ENCODE measurements at places on chromosomes 3 and 15.

GRCh38 chr15:88637436-88637835 lies 1.4 kb upstream of the ISG20 start:
- DNase-seq = no peak

DNA sequence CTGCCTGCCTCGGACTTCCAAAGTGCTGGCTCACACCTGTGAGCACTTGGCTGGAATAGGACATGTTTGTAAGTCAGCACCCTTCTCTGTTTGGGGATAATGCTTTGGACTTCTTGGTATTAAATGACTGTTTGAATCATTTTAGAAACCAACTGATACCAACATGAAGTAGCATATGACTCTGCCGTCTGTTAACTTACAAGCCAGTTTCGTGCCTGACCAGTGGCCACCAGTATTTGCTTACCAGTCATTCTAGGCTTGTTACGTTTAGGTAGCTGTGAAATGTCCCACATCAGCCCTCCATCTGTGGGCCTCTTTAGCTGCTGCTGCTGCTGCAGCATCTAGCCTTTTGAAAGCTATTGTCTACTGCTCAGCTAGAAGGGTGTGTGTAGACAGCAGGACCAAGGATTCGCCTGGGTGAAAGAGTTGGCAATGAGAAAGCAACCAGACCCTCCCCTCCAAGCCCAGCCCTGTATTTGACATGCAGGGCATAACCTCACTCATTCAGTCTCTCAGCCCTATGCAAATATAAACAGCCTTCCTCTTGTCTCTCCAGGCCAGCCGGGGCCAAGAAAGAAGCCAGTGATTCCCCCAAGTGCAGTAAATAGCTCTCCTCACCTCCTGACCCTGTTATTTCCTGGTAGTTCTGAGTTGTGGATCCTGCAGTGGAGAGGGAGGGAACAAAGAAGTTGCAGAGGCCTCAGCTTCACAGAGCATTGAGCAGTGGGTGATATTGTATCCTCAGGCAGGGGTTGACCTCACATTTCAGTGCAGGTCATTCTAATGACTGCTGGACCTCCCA lies 51.0 kb downstream of the NKIRAS1 start:
- DNase-seq = no peak

- DNase-seq = peak; percentile 57
Observed at GRCh38 chr3:71226565-71227269, 356.8 kb downstream of the FOXP1 start.

DNA sequence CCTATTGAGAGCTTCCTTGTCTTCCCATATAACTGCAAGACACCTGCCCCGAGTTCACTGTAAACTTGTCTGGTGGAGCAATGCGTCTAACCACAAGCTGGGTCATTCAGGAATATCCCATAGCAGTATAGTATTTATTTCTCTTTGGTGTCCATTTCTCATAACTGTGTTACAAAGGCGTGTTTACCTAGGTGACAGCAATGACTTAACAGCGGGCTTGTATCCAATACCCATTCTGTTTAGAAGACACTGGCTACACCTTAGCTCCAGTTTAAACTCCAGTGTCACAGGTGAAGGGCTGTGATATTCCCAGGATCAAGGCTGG lies 24.3 kb downstream of the ATP10A start:
- no peak for DNase-seq

DNA sequence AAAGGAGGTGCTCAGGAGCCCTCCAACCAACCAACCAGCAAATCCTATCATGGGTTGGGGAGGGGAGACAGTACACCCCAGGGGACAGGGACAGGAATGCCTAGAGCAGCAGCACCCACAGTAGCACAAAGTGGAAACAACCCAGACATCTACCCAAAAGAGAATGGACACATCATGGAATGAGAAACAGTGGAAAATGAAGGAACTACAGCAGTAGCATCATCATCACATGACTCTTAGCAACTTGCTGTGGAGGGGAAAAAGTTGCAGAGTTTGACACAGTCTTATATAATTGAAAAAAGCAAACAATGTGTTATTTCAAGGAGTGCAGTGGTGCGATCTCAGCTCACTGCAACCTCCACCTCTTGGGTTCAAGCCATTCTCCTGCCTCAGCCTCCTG lies 11.0 kb downstream of the C3orf22 start:
- DNase-seq = no peak

DNA sequence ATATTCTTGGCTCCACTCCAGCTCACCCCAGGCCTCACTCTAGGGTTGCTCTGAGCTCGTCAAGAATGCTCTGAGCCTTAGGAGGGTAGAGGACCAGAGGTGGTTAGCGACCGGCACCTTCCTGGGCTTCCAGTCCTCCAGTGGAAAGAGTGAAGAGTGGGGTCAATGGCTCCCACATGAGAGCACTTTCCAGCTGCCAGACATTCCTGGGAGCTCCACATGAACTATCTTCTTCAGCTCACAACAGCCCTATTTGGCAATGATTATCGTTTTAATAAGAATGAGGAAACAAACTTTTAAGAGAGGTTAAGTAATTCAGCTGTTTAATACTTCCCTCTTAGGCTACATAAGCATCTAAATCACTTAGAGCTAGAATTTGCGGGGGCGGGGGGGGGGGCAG lies 139.3 kb downstream of the STT3B start:
- DNase-seq = no peak

- no peak for DNase-seq
Observed at GRCh38 chr3:120852412-120852811, 55.6 kb upstream of the STXBP5L start.

GRCh38 chr15:63083541-63083940 lies 38.1 kb upstream of the LACTB start:
- no peak for DNase-seq

GRCh38 chr3:134309987-134310700 lies 59.5 kb upstream of the RYK start:
- DNase-seq = no peak

GRCh38 chr15:57862761-57863160 lies 156.2 kb downstream of the POLR2M start:
- no peak for DNase-seq

DNA sequence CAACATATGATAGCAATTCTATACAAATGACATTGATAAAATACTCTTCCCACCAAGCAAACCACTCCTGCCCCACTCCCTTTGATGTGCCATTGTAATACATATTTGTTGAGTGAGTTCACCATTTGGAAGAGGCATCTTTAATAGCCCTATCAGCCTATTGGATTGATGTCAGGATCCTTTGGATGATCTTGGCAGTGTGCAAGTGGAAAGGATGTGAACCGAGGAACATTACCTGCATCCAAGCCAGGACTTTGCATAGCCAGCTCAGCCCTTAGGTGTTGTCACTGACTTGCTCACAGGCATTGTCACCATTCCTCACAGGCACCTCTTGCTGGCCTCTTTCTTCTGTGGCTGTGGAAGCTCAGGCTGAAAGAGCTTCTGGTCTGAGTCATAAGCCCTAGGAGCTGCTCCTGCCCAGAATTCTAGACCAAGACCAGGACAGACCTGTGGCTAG lies 16.5 kb upstream of the TIMP4 start:
- no peak for DNase-seq

DNA sequence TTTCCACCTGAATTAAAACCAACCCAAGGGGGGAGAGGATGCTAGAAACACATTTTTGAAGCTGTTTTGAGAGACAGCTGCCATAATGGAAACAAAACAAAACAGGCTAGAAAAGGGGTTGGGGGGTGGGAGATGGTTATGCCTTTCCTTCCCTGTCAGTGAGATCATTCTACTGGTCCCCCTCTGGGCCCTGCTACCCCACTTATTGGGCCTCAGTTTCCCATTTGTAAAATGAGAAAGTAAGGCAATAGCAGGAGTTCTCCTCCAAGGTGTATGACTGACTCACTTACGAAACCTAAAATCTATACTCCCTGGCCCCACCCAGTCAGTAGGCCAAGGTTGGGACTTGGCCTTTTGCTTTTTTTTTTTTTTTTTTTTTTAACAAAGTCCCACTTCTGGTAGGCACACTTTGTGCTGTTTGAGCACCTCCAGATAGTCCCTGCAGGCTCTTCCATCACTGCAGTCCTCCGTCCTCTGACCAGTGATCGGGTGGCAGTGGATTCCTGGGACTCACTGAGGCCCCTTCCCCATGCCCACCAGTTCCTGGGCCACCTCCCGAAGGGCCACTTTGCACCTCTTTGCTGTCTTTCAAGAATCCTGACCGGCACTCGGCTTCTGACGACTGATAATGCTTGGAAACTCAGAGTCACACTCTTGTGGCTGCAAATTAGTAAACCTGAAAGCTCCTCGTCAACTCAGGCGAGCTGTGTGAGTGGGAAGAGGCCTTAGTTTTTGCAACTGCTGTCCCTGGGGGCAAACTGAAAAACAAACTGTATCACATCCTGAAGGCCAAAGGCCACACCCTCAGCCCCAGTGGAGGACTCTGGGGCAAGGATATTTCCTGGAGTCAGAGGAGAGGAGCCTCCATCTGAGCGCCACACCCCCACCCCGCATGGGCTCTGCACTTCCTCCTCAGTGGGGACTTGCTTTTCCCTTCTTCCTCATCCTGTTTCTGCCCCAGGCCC lies 6.7 kb upstream of the PSTPIP1 start:
- no peak for DNase-seq
